ENCODE measurements at places on chromosomes 4 and X. TPM values are rescaled to one million over a fixed set of nuclear protein-coding genes. Genes with fewer than 3 reads are reported as not detected.

DNA sequence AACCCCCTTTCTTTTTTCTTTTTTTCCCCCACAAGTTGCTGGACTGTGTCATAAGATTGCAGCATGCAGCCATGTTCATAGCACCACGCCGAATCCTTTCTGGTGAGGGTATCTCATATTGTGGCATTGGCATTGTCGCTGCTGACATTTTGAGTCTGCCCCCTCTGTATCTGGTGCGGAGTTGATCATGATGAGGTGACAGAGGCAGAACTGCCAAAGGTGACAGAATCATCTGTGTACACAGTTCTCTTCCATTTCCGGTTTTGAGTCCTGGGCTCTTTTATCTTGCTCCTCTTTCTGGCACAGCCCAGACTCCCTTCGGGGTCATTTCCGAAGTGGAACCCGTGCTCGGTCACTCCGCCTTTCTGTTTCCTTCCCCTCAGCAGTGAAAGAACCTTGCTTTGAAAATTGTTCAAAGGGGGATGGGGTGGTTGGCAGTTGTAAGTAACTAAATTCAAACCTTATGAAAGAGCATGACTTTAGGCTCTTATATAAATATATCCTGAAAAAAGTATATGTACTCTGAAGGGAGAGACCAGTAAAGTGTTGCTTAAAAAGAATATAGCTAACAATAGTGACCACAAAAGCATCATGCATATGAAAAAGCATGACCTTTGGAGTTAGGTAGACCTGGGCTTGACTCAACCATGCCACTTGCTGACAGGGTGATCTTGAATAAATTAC lies 55.0 kb upstream of the BMP2K start:
- no peak for DNase-seq

GRCh38 chrX:147646949-147647723 lies 264.6 kb upstream of the FMR1 start:
- DNase-seq: no peak

DNA sequence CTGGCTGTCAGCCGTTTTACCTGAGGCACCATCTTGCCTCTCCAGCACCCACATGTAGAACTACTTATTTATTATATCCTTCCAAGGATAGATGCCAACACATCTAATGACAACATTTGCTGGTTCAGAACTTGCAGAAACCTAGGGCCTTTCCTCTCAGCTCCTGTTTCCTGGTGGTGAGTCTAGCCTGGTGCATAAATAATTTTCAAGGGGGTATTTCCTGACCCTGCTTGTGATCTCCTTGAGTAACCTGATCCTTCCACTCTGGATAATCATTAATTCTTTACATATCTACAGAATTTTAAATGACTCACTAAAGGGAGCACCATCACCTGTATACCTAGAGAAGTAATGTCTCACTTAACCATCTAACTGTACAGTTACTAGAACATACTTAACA lies 153.4 kb downstream of the PPARGC1A start:
- DNase-seq: no peak

DNA sequence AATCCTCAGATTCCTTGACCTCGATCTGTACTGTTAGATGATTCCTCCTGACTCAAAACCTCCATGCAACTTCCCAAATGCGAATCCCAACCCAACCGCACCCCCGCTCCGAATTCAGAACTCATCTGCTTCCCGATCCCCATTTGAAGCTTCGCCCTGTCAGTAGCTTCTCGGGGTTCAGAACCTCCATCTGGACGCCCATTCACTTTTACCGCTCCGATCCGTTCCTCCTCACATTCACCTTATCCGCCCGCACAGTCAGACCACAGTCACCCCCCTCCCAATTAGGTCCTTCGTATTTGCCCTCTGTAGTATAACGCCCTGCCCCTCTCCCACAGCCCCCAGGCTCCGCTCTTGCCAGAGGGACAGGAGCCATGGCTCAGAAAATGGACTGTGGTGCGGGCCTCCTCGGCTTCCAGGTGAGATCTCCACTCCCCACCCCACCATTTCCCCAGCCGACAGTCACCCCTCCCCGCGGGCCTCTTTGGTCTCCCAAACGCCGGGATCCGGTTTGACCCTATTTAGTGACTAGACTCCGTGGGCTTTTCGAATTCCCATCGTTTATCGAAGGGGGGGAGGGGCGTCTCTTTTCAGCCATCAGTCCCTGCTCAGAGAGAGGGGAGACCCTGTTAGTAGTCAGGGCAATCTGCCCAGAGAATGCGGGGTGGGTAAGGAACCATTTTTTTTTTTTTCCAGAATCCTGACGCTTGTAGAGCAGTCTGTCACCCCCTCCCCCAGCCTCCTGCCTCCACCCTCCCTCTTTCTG lies 691 bp downstream of the MAGED1 start:
- DNase-seq: peak; percentile 47

DNA sequence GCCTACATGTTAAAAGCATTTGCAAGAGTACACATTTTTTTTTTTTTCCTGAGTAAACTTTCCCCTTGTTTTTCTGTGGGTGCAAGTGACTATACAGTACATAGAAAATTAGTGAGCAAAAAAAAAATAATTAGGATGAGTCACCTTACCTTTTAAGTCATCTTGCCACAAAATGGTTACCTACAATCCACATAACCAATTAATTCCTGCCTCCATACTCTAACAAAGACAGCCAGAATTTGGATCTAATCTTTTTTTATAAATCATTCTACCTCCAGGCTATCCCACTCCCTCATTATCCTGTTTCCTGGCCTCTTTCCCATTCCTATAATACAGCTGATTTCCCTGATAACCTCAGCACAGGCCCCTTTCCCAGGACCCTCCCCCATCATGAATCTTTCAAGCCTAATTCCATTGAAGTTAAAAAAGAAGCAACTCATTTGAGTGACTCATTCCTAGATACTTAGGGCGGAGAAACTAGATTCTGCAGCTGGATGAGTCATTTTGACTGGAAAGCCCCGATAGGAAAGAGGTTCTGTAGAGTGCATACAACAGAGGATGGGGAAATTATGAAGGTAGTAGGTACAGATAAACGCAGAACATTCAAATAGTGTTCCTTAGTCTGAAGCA lies 128.2 kb downstream of the C4orf51 start:
- DNase-seq: peak; percentile 90

The MMRN1 gene
- total RNA-seq: under 0.01 TPM

GRCh38 chrX:22192419-22193060 lies 80.2 kb upstream of the CBLL2 start:
- peak; percentile 32 for DNase-seq

DNA sequence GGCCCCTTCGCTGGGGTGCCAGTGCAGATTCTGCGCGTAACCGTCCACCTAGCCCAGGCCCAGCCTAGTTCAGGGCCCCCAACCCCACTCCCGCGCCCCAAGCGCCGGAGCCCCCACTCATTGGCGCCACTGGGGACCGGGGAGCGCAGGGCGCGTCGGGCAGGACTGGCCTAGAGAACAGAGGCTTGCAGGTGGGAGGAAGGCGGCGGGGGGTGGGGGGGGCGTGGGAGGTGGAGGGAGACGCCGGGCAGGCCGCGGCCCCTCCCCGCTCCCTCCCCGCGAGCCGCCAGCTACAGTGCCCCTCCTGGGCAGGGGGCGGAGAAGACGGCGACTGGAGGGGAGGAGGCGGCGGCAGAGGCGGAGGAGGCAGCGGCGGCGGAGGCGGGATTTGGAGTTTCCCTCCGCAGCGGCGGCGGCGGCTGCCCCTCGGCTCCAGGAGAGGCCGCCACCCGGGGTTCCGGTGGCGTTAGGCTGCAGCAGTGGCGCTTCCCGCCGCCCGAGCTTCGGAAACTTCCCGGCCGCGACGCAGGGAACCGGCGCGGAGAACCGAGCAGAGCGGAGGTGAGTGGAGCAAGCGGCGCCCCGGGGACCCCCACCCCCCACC lies 4.8 kb upstream of the DUSP9 start:
- DNase-seq: no peak

GRCh38 chrX:109714340-109714958 lies 18.6 kb downstream of the ACSL4 start:
- peak; percentile 87 for DNase-seq

The PAGE4 gene
- total RNA-seq: not detected

DNA sequence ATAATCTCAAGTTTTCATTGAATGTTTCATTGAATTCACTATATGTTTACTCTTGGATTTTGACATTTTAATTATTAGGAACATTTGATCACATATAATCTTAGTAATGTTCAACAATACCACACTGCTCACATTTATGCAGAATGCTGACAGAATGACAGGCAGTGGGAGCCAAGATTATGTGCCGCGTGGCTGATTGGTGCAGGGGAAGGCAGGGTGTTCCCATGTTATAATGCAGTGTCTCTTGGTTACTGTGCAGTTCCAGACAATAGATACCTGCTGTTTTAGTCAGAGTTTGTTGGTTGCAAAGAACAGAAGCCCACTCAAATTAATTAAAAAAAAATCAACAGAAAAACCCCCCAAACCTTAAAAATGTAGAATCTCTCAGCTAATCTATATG lies 33.0 kb downstream of the FHIP1A start:
- DNase-seq: no peak

- peak; percentile 11 for DNase-seq
Measured at GRCh38 chrX:47264483-47265173, 31.8 kb downstream of the USP11 start.

GRCh38 chrX:2490634-2491033 lies 10.1 kb downstream of the DHRSX start:
- DNase-seq: no peak

GRCh38 chrX:71543316-71543715 lies 10.4 kb downstream of the OGT start:
- DNase-seq: peak; percentile 86

DNA sequence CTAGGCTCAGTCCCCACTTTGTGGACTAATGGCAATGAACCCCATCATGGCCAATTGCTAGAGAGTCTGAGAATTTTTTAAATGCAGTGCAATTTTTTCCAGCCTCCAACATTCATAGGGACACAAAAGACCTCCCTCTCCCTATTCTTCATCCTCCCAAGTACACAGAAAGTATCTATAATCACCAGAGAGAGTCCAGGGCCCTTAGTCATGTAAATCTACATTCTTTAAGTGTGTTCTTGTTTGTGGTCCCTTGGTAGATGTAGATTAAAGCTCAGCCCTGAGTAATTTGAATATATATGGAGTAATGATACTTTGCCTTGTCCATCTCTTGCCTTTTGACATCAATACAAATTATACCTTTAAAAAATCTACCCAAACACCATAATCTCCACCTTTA lies 51.3 kb upstream of the ATXN3L start:
- DNase-seq: no peak

The YY2 gene
- total RNA-seq: 1.0 TPM

The HTT gene
- 41.8 TPM for total RNA-seq

DNA sequence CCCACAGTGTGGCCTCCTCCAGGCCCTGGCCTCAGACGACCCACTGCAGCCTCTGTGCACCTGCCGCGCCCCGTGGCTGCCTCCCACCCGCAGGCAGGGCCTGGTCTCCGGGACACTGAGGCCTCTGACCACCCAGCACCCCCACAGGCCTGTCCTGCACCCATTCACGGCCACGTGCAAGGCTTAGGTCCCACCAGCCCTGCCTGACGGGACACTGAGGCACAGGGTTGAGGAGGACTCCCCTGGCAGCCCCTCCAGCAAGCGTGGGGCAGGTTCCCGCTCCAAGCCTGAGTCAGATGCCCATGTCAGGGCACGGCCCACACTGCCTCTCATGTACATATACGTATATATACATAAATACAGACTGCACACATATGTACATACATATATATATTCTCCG lies 23.5 kb downstream of the NELFA start:
- no peak for DNase-seq

The GPR119 gene
- not detected for total RNA-seq

The FGA gene
- total RNA-seq: not detected

The PLAC8 gene
- total RNA-seq: 0.33 TPM

GRCh38 chr4:103904123-103904522 lies 184.3 kb upstream of the TACR3 start:
- peak; percentile 37 for DNase-seq

DNA sequence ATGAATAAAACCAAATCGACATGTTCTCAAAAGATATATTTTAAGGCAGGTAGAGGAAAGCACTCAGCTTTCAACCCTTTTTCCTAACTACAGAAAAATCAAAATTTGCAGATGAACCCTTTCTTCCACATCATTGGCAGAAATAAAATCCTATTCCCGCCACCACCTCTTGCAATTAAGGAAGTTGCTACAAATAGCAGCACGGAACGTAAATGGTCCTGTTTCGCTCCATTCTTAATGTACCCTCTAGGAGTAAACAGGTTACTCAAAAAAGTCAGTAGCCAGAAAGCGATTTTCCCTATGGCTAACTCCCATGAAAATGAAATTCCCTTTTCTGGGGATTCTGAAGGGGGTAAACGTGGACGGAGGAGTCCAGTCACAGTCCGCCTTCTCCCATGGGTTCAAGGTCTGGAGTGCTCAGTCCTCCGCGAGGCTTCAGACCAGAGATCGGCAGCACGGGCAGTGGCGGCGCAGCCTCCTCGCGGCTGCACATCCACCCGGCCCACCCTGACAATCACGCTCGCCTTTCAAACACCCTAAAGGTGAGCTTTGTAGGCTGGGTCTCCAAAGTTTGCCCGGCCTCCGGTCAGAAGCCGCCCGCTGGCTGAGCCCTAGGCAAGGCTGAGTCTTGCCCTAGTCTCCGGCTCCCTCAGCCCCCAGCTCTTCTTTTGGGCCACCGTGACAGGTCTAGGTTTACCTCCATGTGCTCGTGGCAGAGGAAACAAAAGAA lies 1.8 kb downstream of the ATP11C start:
- no peak for DNase-seq

GRCh38 chrX:18042776-18043175 lies 177.9 kb downstream of the BEND2 start:
- no peak for DNase-seq

The SAGE1 gene
- not detected for total RNA-seq

The DSPP gene
- not detected for total RNA-seq

The SLITRK2 gene
- 0.66 TPM for total RNA-seq

The DIPK2B gene
- total RNA-seq: not detected

The CYBB gene
- under 0.01 TPM for total RNA-seq

GRCh38 chr4:2592572-2592971 lies 56.1 kb downstream of the FAM193A start:
- no peak for DNase-seq
